Stimulated activated CD8-positive, alpha-beta memory T cell treated with anti-CD3 and anti-CD28 coated beads, Interleukin-2, amount 100 ng/mL, for 1 hour (primary cell): ENCODE measurements at places on chromosomes 13 and 19.

DNA sequence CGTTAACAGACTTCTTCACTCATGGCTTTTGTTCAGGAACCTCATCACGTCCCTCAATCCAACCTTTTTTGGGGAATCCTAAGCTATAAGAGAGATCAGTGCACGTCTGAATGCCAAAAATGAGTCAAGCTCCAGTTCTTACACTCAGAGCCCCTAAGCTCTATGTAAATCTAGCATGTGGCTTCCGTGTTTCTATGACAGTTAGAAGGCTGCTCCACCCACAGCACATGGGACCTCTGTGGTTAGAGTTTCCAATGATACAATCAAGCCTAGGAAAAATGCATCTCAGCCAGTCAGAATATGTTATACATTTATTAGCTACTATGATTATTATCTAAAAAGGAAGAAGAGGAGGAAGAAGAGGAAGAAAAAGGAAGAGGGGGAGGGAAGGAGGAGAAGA is 135.9 kb downstream of the ENOX1 start:
- DNase-seq: no peak

DNA sequence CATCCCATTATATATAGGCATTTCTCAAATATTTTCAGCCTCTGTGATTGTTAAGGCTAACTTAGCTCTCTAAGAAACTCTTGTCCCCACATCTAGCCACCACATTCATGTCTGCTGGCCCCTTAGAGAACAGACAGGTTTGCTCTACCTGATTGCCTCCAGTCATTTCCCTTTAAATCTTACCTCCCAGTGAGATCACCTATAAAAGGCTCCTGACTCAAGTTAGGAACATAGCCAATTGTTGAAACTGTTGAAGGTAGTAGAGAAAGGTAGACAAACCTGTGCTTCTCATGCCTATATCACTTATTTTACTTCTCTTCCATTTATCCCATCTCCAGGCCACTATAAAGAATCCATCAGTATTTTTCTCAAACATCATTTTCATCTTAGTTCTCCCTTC is 771.4 kb downstream of the DIAPH3 start:
- DNase-seq: no peak

DNA sequence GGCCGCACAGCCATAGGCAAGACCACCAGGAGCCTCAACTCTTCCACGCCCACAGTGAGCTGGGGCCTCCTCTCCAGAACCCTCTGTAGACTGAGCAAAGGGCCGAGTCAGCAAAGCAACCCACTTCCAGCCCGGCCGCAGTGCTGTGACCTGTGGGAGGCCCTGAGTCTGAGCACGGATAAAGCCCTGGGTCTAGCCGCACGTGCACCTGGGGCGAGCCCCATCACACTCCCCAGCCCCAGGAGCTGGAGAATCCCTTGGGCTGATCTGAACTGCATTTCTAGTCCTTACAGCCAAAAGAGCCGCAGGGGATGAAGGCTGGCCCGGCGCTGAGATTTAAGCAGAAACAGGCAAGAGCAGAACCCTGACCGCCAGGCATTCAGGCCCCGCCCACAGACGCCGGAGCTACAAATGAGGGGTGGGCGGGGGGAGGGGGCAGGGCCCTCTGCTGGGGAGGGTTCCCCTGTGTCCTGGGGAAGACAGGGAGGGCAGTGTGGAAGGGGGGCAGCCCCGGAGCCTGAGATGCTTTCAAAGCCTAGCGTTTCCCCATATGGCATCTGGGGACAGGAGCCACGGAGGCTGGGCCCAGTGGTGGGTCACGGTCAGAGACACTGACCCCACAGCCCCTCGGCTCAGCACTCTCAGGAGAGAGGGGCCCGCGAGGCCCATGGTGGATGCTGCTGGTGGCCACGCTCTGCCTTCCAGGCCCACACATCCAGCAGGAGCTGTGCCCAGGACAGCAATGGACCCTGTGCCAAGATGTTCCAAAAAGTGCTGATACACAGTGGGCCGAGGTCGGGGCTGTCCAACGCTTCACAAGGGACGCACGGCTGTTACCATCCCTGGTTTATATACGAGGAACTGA is 4.9 kb downstream of the TMEM259 start:
- DNase-seq: no peak

GRCh38 chr19:38711726-38712153 is 32.5 kb downstream of the CAPN12 start:
- no peak for DNase-seq

GRCh38 chr13:44263751-44264620 is 109.6 kb upstream of the SERP2 start:
- DNase-seq: no peak

- DNase-seq: no peak
These were observed 8.8 kb downstream of the ZNF525 start for GRCh38 chr19:53374288-53374687.

- DNase-seq: no peak
These were observed 627.7 kb downstream of the FGF9 start for GRCh38 chr13:22298530-22298929.

- no peak for DNase-seq
These were observed 755 bp upstream of the RAB3A start for GRCh38 chr19:18204394-18205199.

DNA sequence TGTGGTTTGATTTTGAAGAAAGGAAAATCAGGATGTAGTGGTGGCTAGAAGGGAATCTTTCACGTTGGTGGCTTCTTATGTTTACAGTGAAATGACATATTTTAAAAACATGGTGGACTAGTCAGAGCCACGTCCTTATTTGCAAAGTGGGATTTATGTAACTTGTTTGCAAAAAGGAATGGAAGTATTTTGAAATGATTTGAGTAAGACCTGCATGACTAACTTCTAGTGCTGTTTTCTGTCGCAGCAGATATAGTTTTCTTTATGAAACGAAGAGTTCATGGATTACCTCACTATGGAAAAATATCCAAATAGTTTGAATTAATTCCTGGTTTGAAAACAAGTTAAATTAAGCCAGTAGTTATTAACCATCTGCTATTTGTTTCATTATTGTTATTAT is 476.5 kb downstream of the MYO16 start:
- no peak for DNase-seq

DNA sequence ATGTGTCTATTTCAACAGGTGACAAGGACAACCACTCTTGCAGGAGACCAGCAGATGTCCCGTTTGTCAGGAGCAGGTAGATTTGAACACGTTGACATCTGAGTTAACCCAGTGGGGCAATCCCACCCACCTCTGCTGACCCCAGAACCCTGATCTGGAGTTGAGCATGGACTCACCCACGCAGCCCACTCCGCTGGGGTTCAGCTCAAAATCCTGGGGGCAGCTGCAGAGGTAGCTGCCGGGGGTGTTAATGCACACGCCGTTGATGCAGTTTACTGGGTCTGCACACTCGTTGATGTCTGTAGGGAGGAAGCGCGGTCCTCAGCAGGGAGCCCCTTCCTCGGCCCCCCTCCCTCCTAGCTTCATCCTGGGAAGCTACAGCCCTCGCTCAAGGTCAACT is 39.9 kb downstream of the FBN3 start:
- DNase-seq: no peak

GRCh38 chr13:94656176-94656575 is 54.5 kb downstream of the GPR180 start:
- DNase-seq: no peak

DNA sequence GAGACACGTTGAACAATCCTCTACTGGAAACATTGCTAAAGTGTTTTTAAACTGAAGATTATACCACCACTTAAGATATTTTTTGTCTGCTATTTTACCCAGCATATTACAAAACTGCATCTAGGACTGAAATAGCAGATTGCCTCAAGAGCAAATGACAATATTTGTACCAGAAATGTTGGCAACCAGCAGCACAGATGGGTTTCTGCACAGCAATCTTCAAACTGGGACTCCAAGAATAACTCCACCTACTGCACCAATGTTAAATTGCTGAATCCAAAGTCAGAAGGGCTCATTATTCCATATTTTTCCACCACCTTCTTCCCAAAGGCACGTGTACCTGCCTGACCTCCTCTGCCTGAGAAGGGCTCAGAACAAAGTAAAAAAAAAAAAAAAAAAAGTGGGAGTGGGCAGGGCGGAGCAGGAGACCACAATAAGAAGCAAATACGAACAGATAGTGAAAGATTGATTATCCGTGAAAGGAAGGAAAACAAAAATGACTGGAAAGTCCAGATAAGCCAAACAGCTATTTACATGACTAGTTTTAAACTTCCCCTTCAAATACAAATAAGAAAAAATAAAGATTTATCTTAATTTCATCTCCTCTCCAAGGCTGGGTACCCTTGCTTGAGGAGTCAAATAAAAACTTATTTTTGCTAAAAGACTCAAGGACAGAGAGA is 79.4 kb downstream of the FOXO1 start:
- no peak for DNase-seq

DNA sequence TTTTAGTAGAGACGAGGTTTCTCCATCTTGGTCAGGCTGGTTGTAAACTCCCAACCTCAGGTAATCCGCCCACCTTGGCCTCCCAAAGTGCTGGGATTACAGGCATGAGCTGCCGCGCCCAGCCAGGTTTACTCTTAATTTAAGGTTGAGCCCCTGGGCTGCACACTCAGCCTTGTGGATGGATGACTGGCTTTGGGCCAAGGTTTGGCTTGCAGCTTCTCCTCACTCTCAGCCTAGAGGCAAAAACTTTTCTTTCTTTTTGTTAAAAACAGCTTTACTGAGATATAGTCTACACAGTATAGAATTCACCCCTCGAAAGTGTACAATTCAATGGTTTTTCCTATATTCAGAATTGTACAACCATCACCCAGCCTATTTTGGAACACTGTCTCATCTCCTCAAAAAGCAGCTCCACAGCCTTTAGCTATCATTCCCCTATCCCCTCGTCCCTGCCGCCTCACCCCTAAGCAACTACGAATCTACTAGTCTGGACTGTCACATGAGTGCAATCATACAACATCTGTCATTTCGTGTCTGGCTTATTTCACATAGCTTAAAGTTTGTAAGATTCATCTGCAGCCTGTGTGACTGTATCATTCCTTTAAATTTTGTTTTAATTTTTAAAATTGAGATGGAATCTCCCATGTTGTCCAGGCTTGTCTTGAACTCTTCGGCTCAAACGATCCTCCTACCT is 14.5 kb upstream of the TSPAN16 start:
- no peak for DNase-seq

GRCh38 chr13:99980824-99981734 is 505 bp upstream of the ZIC2 start:
- DNase-seq: no peak

GRCh38 chr13:24678151-24678550 is 2.1 kb upstream of the ATP12A start:
- DNase-seq: no peak

GRCh38 chr19:33114312-33114711 is 17.6 kb upstream of the WDR88 start:
- no peak for DNase-seq

DNA sequence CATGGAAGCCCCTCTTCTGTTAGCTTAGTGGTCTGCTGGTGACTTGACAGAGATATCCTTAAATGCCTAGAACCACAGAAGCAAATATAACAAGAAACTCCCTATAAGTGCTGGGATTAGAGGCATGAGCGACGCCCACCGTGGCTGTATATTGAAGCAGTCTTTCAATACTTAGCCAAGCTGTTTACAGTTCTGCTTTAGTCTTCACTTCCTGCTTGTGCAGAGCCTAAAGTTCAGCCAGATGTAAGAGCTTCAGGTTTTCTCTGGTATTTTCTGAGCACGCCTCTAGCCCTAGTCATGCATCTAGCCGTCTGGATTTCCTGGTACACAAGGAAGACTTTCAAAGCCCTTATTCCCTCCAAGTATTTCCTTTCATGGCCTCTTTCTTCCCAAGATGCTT is 28.5 kb downstream of the TRPM4 start:
- DNase-seq: no peak

DNA sequence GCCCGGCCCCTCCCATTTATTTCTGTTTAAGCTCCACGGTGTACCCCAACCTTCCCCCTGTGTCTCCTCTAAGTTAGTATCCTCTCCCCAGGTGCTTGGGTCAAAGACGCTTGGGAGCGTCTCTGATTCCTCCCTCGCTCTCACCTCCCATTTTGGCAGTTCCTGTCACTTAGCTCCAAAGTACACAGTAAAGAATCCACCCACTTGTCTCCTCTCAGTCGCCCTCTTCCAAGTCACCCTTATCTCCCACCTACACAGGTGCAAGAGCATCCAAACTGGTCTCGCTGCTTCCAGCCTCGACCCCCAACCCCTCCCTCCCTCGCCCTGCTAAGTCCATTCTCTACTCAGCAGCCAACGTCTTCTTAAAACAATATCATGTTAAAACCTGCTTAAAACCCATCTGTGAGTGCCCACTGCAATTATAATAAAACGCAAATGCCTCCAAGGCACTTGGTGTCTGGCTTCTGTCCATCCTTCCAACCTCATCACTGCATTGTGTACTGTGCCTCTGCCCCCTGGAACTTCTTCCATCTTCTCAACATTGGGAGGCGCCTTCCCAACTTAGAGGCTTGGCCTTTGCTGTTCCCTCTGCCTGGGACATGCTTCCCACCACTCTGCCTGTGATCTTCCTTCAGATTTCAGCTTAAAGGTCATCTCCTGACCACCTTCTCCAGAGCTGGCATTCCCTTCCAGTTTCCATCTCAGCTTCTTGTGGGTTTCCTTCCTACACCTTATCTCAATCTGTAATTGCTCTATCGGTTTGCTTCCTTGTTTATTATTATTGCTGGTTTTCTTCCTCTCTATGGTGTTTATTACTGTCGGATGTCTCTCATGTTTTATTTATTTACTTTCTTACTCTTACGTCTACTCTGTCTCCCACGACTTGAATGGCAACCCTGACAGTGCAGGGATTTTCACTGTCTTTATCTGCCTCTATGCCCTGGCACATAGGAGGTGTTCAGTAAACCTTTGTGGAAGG is 9.5 kb upstream of the KLK14 start:
- no peak for DNase-seq

GRCh38 chr13:113623491-113624234 is 34.3 kb downstream of the ATP4B start:
- DNase-seq: no peak

- DNase-seq: no peak
These were observed 1242.2 kb upstream of the MIR17HG start for GRCh38 chr13:90105276-90105675.

- no peak for DNase-seq
These were observed 38.9 kb downstream of the SOX1 start for GRCh38 chr13:112105892-112106291.

GRCh38 chr13:111280681-111281585 is 39.5 kb upstream of the TEX29 start:
- DNase-seq: no peak

- no peak for DNase-seq
These were observed 96.0 kb downstream of the UBL3 start for GRCh38 chr13:29754473-29754806.
